ENCODE measurements at places on chromosomes 6 and 20.

DNA sequence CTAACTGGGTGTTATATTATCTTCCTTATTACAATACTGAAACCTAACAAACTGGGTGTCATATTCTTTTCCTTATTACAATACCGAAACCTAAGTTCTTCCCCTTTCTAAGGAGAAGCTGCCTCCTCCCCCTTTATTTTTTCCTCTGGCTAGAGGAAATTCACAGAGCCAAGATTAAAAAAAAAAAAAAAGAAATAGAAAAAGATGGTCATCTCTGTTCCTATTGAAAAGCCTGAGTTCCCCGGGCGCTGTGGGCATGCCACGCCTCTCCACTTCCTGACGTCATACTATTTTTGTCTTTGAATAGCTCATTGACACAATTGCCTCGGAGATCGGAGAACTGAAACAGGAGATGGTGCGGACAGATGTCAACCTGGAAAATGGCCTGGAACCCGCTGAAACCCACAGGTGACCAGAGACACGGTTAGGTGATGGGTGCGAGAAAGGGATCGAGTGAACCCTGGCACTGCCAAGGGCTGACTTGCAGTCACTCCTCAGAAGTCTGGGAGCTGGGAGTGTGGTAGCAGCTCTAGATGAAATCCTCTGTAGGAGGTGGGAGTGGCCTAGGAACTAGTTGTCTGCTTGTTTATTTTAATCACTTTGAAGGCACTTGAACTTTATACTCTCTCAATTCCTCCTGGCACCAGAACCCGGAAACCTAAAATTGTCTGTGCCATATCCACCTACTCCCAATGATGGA is 82.2 kb upstream of the NAA20 start:
- DNase-seq = peak; percentile 60

- DNase-seq = no peak
Observed at GRCh38 chr6:63660757-63661156, 25.2 kb downstream of the PHF3 start.

DNA sequence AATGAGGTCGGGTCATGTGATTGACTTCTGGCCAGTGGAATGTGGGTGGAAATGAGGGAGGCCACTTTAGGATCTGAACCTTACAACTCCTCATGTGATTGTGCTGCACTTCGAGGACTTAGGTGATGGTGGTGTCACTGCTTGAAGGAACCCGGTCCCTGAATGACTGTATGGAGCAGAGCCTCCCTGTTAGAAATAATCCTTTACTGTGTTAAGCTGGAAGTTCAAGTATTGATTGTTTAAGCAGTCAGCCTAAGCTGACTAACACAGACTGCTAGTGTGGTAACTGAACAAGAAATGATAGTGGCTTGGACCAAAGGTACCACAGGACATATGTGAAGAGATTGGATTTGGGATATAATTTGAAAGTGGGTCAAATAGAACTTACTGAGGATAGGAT is 138.0 kb downstream of the OPN5 start:
- no peak for DNase-seq

DNA sequence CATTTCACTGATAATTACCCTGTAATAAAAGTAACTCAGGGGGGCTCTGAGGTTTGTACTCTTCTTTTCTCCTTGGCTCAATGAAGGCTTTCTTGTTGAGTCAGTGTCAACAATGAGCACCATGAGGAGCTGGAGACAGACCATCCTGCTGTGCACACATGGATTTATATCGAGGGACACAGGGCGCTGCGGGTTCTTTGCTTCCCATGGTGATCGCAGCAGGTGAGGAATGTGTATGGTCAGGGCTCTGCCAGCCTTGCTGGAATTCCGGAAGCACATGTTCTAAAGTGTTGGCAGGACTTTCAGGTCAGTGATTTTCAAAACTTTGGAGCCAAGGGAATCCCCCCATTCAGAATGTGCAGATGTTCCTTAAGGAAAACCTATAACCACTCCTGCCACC is 27.1 kb downstream of the SMOC2 start:
- no peak for DNase-seq

DNA sequence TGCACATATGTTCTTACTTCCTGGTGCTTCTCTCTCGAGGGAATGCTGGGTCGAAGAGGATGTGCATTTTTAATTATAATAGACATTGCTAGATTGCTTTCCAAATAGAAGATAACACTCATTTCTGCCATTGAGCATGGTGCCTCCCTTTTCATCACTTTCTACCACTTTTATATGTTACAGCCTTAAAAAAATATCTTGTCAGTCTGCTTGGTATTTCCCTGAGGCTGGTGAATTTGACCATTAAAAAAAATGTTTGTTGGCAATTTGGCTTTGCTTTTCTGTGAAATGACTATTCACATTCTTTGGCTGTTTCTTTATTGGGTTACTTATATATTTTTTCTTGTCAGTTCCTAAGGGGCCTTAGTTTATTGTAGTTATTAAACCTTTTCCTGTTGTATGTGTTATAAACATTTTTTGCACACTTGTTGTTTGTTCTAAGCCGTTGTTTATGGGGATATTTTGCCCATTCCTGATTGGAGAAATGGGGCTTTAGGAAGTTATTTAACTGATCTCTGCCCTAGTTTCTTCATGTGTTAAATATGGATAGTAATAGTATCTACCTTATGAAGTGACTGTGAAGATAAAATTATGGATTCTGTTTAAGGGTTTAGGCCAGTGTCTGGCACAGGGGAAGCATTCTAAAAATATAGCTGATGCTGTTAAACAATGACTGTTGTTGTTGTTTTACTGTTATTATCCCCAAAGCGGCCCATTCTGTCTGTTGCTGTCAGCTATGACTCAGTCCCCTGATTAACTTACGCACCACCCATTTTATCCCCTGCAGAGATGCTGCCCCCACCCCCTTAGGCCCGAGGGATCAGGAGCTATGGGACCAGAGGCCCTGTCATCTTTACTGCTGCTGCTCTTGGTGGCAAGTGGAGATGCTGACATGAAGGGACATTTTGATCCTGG is 3.8 kb downstream of the DDR1 start:
- DNase-seq = peak; percentile 52

GRCh38 chr6:108171291-108171917 is 5.6 kb downstream of the NR2E1 start:
- DNase-seq = no peak

GRCh38 chr6:50602292-50602691 is 111.0 kb upstream of the TFAP2D start:
- no peak for DNase-seq

DNA sequence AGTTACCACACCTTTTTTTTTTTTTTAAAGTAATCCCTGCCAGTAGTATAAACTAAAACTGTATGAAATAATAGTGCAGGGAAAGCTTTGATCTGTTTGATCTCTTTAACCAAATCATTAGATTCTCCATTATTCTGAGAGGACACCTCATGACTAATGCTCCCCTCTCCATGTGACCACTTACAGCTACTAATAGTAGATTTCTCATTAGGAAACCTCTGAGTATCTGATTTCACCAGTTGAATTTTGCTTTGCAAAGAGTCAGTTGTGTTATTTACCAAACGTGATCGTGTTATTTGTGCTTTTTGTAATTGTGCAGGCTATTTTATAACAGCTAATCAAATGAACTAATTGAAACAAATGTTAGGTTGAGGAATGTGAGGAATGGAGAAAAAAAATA is 12.5 kb downstream of the CASP8AP2 start:
- no peak for DNase-seq

DNA sequence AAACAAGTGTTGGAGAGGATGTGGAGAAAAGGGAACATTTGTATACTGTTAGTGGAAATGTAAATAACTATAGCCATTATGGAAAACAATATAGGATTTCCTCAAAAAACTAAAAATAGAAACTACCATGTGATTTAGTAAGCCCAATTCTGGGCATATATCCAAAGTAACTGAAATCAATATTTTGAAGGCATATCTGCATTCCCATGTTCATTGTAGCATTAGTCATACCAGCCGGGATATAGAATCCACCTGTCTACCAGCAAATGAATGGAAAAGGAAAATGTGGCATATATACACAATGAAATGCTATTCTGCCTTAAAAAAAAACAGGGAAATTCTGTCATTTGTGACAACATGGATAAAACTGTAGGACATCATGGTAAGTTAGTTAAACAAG is 15.3 kb upstream of the C6orf58 start:
- no peak for DNase-seq

- no peak for DNase-seq
Observed at GRCh38 chr20:51634877-51635276, 92.4 kb upstream of the NFATC2 start.

- DNase-seq = no peak
Observed at GRCh38 chr20:61461461-61461860, 209.4 kb downstream of the CDH4 start.

- no peak for DNase-seq
Observed at GRCh38 chr20:56801971-56802755, 173.1 kb downstream of the TFAP2C start.

DNA sequence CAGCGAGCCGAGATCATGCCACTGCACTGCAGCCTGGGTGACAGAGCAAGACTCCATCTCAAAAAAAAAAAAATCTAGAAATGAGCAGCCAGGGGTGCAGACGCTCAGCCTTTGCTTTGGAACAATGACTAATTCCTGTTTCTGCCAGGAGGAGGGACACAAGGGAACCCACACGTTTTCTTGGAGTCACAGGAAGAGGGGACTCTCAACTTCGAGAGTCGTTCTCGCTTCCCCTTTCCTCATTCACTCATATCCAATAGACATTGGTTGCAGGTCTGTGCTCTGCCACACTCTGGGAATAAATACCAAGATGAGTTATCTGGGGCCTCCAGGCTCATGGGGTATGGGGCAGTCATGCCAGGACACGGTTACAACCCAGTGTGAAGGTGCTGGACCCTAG is 91.5 kb upstream of the RREB1 start:
- DNase-seq = no peak

DNA sequence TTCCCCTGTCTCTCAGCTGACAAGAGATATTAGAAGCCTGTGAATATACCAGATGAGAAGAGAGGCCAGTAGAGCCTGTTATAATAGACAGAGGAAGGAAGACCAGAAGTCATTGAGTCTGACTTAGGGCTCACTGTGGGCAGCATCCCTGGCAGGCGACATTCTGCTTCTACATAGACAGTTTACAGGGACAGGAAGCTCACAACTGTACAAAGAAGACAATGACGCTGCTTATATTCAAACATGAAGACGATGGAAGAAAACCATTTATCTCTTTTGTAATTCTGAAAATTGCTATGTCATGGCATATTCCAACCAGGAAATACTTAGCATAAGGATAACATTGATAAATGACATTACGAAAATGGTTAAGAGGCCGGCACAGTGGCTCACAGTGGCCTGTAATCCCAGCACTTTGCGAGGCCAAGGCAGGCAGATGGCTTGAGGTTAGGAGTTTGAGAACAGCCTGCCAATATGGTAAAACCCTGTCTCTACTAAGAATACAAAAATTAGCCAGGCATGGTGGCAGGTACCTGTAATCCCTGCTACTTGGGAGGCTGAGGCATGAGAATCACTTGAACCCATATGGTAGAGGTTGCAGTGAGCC is 170.9 kb downstream of the UBE3D start:
- DNase-seq = no peak

DNA sequence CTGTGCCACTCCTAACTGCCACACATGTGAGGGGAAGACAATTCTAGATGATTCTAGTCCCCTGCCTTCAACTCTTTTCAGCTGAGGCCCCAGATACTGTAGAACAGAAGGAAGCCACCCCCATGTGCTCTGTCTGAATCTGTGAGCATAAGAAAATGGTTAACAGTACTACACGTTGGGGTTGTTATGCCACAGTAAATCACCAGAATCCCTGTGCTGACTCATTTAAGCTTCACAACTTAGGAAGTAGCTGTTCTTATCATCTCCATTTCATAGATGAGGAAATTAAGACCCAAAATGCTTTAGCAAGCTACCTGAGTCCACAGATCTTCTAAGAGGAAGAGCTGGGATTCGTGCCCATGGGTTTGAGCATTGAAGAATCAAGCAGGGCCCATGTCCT is 27.4 kb upstream of the SCRT2 start:
- no peak for DNase-seq

- no peak for DNase-seq
Observed at GRCh38 chr6:158743033-158743651, 76.0 kb downstream of the EZR start.

DNA sequence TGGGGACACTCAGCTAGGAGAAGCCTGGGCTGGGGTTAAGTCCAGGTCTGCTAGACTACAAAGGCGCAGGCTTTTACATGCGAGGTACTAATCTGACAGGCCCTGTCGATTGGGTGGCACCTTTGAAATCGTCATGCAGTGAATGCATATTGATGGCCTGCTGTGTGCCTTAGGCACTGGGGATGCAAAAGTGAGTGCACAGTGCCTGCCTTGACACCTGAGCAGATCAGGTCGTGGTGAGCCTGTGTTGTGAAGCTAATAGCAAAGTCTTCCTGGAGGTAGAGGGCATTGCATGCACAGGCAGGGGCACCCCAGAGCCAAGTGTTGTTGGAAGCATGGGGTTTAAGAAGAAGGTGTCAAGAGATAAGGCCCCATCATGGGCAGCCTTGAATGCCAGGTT is 16.9 kb downstream of the LRRC1 start:
- no peak for DNase-seq

GRCh38 chr6:41824571-41825569 is 37.4 kb downstream of the TOMM6 start:
- no peak for DNase-seq

- DNase-seq = no peak
Observed at GRCh38 chr20:62426699-62427131, 624 bp downstream of the RBBP8NL start.

- no peak for DNase-seq
Observed at GRCh38 chr20:38866265-38867061, 59.8 kb upstream of the FAM83D start.

- DNase-seq = no peak
Observed at GRCh38 chr6:137681445-137682009, 185.5 kb upstream of the TNFAIP3 start.

GRCh38 chr6:20034408-20034769 is 177.9 kb downstream of the MBOAT1 start:
- no peak for DNase-seq

GRCh38 chr20:677957-678356 is 2.4 kb upstream of the SCRT2 start:
- no peak for DNase-seq

- DNase-seq = no peak
Observed at GRCh38 chr6:4560221-4561077, 215.8 kb upstream of the CDYL start.

- DNase-seq = no peak
Observed at GRCh38 chr6:107576852-107577251, 86.9 kb downstream of the SOBP start.

DNA sequence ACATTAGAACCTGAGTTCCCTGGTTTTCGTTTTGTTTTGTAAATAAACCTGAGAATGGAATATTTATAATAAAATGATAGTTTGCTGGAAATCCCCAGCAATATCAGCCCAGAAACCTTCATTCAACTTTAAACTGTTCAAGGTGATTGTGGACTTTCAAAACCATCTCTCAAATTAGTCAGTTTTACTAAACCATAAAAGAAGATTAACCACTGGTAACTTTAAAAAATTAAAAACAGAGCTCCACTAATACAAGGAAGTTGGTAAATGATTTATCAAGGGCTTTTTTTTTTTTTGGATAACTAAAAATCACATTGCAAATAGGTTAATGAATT is 10.0 kb downstream of the MBOAT1 start:
- no peak for DNase-seq

- no peak for DNase-seq
Observed at GRCh38 chr6:111898452-111898851, 25.2 kb upstream of the FYN start.
